ENCODE measurements at places on chromosomes 12 and 14. TPM values are rescaled to one million over a fixed set of nuclear protein-coding genes. Genes with fewer than 3 reads are reported as not detected.
A peak's percentile ranks its signal among the peaks of the same experiment; 100 is the strongest.

The ASB2 gene
- 50.0 TPM for total RNA-seq

The GARIN6 gene
- not detected for total RNA-seq

The AMN gene
- 0.49 TPM for total RNA-seq

- no peak for DNase-seq
Observed at GRCh38 chr12:69578283-69578682, 7.0 kb upstream of the CCT2 start.

- DNase-seq: no peak
Observed at GRCh38 chr12:98635657-98636323, 8.8 kb downstream of the IKBIP start.

DNA sequence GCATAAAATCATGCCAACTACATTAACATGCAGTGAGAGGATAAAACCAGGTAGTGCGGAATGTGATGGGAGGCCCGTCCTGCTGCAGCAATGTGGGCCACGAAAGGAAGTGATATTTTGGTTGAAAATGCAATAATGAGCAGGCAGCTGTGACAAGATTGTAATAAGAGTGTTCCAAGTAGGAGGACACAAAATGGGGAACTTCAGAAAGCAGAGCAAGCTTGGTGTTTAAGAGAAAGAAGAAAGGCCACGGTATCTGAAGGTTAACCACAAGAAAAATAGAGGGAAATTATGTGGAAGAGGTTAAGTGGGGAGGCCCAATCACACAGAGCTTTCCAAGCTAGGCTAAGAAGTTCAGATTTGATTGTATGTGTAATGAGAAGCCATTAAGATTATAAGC, 34.3 kb downstream of the OVCH1 start:
- no peak for DNase-seq

DNA sequence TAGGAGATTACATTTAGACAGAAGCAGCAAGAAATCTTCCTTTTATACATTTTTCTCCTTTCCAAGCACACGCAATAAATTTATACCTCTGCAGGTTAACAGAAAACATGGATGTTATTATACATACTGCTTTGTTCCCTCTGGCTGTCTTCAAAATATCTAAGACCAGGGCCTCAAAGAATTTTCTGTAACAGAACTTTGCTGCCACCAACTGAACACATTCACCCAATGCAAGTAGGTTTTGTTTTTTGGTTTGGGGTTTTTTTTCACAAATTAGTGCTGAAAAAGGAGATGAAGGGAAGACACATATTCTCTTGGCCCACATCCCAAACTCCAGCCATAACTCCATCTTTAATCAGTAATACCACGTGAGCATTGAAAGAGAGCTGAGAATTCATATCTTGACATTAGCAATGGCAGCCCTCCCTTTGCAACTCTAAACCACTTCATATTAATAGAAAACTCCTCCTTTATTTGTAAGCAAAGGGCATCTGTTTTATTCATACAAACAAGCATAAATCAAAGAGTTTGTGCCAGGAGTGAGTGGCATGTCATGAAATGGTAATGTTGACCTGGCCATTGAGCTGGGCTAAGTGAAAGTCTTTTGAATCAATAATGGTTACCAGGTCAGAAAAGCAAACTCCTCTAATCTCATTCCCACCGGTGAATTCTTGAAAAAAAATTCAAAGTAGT, 150.8 kb upstream of the FSCB start:
- DNase-seq: no peak

The ADAM21 gene
- total RNA-seq: not detected

The FGD4 gene
- 0.11 TPM for total RNA-seq

DNA sequence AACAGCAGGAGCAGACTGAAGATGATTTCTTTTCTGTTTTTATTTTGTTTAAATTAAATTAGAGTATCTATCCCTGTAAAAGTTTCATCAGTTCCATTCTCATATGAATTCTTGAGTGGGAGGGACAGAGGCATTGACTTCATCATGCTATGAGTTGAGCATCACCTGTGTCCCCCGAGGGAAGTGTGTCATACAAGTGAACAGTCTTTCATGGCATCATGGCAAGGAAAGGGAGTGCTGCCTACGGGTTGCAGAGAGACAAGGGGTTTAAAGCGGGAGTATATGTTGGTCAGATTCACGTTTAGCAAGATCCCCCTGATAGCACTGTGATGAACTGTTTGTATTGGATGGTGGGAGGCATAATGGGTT, 52.7 kb upstream of the HIF1A start:
- no peak for DNase-seq

GRCh38 chr12:130826151-130826801, 12.8 kb downstream of the STX2 start:
- peak; percentile 63 for DNase-seq

The CCDC184 gene
- 0.64 TPM for total RNA-seq

The OLR1 gene
- not detected for total RNA-seq

DNA sequence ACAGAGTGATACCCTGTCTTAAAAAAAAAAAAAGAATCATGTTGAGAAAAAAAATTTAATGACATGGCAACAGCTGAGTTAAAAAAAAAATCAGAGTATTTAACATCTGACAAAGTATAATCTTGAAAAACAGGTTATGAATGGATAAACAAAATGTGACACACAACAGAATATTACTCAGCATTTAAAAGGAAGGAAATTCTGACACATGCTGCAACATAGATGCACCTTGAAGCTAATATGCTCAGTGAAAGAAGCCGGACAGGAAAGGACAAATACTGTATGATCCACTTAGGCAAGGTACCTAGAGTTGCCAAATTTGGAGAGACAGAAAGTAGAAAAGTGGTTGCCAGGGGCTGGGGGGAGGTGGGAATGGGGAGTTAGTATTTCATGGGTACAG, 19.4 kb upstream of the EIF2B2 start:
- no peak for DNase-seq

The LRP1-AS gene
- total RNA-seq: not detected

Data from activated naive CD4-positive, alpha-beta T cell treated with anti-CD3 and anti-CD28 coated beads, Interleukin-2, amount 50 U/mL, for 72 hours (primary cell).